ENCODE measurements at places on chromosomes 6 and 20.

DNA sequence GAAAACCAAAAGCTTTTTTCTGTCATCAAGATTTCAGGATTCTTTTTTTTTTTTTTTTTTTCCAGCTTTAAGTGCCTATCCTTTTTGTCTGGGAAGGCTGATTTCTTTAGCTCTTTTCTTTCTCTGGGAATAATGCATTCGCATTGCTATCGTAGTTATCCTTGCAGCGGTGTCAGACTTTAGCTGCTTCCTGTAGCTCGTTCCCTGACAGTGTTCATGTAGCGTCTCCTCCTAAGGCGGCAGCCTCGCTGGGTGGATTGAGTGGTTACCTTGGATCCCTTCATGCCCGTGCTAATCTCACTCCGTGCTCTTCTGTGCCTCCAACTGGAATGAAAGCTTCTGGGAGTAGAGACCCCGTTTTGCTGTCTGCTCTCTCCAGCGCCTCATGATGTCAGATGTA is 43.1 kb downstream of the UST start:
- no peak for DNase-seq

DNA sequence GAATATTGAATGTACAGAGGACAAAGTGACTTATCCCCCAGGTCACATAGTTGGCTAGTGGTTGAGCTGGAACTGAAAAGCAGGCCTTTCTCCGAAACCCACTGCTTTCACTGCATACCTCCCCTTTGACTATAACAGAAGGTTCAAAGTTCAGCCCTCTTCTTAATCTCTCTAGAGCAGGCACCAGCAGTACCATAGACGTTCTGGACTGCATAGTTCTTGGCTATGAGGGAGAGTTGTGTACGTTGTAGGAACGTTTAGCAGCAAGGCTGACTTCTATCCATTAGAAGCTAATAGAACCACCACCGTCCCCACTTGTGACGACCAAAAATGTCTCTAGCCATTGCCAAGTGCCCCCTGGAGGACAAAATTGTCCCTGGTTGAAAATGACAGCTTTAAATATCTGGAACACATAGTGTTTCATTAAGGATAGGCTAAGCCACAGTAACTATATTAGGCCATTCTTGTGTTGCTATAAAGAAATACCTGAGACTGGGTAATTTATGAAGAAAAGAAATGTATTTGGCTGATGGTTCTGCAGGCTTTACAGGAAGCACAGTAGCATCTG is 123.8 kb upstream of the MTHFD1L start:
- DNase-seq: peak; percentile 51

DNA sequence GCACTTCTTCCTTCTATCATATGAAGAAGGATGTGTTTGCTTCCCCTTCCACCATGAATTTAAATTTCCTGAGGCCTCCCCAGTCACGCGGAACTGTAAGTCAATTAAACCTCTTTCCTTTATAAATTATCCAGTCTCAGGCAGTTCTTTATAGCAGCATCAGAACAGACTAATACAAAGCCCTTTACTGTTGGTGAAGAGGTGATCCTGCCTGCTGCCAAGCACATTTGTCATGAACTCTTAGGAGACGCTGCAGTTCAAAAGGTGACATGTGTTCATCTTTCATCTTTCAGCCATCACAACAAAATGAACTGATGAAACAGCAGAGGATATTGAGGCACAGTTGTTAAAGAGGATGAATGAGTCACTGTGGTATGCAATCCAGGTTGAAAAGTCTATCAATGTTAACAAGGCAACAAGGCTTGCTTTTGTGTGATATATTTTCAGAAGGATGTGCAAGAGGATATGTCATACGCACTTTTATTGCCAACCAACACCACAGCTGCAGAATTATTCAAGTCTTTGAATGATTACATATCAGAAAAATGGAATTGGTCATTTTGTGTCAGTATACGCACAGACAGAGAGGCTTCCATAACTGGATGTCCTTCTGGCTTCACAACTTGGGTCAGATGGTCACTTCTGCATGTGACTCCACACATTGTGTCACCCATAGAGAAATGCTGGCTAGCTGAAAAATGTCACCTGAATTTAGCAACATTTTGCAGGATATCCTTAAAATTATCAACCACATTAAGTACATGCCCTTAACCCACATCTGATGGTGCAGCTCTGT is 52.4 kb upstream of the PLN start:
- no peak for DNase-seq

- DNase-seq: peak; percentile 59
Observed at GRCh38 chr20:14336686-14337085, 726 bp downstream of the FLRT3 start.

GRCh38 chr6:5213836-5214235 is 46.9 kb downstream of the LYRM4 start:
- DNase-seq: no peak

DNA sequence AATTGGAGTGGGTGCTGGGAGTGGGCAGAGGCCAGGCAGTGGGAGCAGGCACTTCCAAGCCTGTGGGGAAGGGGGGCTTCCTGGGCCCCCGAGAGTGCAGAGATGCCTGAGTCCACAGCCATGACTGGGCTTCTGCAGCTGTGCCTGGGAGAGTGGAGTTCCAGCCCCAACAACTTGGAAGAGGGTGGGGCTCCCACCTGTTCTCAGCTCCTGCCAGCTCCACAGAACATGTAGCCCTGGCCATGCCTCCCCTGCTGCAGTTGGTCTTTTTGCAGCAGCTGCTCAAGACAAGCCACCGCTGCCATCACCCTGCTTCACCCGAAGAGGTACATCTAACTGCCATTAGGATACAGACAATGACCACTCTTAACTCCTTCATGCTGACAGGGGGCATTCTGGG is 1092.3 kb downstream of the KHDRBS2 start:
- no peak for DNase-seq

DNA sequence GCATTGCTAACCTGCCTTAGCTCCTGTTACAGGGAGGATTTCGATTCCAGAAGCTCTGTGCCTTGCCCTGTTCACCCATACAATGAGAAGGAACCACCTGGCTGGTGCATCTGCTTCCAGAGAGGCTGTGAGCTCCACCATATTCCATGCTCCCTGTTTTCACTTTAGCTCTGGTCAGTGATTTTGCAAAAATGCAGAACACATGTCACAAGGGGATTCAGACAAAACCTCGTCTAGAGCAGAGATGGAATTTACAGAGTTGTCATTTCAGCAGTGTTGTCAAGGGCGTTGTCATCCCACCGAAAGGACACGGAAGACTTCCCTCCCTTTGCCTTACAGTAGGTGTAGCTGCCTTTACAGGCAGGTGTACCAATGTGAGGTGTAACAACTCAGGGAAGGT is 223.0 kb upstream of the ARID1B start:
- DNase-seq: no peak

- DNase-seq: no peak
Observed at GRCh38 chr20:7379621-7380220, 560.5 kb downstream of the HAO1 start.

- DNase-seq: no peak
Observed at GRCh38 chr6:48826152-48826515, 636.9 kb downstream of the MMUT start.

GRCh38 chr6:47376930-47377329 is 67.2 kb upstream of the TNFRSF21 start:
- no peak for DNase-seq

GRCh38 chr6:19175023-19175422 is 662.1 kb upstream of the ID4 start:
- DNase-seq: no peak

DNA sequence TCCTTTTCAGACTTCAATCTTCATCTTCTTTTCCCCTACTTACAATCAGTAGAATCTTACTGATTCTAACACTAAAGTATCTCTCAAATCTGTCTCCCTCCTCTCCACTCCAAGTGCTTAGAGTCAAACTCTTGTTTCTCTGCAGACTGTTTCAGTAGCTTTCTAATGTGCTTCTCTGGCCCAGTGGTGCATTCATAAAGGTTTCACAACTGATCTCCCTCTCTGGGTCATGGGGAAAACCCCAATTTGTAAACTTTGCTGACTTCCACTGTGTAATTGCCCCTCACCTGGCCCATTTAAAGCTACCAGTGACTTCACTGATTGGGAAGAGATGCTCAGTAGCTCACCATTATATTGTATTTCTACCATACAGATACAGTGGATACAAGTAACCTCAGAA is 183.6 kb downstream of the FAXC start:
- DNase-seq: no peak

- no peak for DNase-seq
Observed at GRCh38 chr20:38905375-38905774, 20.8 kb upstream of the FAM83D start.

- DNase-seq: peak; percentile 6
Observed at GRCh38 chr6:10557913-10558312, 36.8 kb downstream of the GCNT2 start.

DNA sequence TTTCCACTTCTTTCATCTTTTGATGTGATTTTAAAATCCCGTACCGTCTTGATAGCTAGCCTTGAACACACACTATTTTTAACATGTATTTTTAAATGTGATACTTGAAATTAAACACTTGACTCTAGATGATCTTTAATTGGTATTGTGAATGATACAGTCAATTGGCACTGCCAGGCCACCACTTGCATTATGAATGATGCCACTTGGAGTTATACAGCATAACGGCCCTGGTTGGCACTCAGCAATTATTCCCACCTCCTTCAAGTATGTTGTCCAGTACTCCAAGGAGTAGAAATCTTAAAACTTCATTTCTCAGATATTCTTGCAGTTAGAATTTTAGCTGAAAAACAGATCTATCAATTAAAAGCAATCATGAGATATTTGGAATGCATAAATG is 62.9 kb downstream of the TENT5A start:
- DNase-seq: no peak

- DNase-seq: no peak
Observed at GRCh38 chr6:22026164-22026678, 270.6 kb downstream of the PRL start.

DNA sequence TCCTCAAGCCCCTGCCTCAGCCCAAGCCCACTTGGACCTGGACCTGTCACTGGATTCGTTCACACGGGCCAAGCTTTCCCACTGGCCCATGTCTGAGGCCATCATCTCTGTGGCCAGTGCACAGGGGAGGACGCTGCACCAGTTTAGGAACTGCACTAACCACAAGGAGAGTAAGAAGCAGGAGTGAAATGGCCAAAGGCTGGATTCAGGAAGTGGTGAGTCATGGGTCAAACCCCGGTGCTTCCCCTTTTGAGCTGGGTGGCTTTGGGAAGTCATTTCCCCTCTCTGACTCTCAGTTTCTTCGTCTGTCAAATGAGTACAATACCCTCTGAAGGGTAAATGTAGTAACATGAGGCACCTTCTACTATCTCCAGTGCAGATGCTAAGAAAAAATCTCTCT is 87.9 kb downstream of the CD40 start:
- no peak for DNase-seq

DNA sequence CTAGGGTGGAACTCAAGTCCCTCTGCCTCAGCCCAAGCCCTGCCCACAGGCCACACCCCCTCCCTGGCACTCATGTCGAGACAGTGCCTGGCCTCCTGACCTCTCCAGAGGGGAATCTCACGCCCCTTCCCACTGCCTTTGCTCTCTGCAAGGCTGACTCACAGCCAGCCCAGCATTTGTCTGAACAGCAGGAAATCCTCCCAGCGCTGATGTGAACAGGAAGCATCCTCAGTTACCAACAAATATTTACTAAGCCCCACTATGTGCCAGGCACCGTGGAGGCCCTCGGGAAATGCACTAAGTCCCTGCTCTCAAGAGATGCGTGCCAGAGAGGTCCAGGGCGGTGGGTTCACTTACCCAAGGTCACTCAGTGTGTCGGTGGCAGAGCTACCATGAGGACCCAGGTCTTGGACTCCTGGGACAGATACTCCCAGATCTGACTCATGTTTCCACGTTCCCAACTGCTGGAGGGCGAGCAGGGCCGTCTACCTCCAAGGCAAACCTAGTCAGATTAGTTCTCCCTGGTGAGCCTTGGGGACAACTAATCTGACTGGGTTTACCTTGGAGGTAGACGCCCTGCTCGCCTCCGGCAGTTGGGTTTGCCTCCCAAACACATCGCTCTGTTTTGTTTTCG is 7.8 kb downstream of the ADA start:
- no peak for DNase-seq

GRCh38 chr6:46407776-46408530 is 83.3 kb downstream of the RCAN2 start:
- no peak for DNase-seq

- DNase-seq: no peak
Observed at GRCh38 chr20:39082622-39083398, 120.7 kb downstream of the DHX35 start.

GRCh38 chr6:5979650-5980420 is 26.9 kb downstream of the NRN1 start:
- DNase-seq: no peak

- DNase-seq: no peak
Observed at GRCh38 chr20:49230561-49231133, 11.4 kb downstream of the DDX27 start.

GRCh38 chr20:23915844-23916243 is 36.3 kb upstream of the CST5 start:
- DNase-seq: no peak

DNA sequence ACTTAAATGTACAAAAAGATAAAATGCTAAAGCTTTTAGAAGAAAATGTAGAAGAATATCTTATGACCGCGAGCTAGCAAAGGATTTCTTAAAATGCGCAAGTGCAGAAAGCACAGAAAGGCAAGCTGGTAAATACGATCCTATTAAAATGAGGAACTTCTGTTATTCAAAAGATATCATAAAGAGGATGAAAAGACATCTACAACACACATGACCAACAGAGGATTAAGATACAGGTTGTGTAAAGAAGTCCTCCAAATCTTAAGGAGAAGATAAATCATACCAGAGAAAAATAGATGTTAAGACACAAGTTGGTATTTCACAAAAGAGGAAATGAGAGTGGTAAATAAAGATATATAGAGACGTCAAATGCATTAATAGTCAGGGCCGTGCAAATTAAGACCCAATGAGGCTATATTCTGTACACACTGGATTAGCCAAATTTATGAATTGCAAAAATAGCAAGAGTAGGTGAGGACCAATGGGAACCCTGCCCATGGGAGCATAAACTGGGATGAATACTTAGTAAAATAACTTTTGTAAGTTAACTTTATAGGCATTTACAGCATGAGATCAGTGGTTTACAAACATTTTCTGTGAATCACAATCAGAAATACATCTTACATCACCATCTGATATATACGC is 23.0 kb downstream of the APCDD1L start:
- DNase-seq: no peak

GRCh38 chr20:10080574-10080973 is 45.8 kb downstream of the ANKEF1 start:
- no peak for DNase-seq

DNA sequence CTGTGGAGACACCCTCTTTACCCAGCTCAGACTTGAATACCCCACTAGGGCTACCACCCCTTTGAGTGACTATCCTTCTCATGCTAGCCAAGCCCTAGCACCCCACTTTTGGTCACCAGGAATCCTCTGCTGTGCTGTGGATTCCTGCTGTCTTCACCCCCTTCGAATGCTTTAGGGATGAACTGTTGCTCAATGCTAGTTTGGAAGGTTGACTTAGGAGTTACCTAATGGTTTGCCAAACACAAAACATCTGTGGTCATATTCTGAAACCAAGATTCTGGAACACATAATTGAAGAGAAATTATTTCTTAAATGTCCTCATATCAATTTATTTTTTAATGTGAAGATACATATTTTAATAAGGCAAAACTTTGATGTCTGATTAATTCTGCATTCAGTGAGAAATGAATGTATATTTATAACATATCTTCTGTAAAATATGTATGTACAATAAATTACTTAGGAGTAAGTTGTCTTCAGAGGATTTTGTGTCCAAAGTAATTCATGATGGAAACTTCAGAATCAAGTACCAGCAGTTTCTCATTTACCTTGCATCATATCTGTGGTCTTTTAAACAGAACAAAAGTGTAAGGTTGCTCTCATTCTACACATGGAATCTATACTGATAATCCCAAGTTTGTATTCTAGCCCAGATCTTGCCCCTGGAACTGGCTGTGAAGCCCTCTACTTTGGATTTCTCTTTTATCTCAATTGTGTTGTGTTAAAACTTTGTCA is 46.9 kb downstream of the TMEM200A start:
- no peak for DNase-seq

Measured in NCI-H146 (cell line).